ENCODE measurements at places on chromosomes 5 and 9.

- DNase-seq = no peak
Measured at GRCh38 chr9:18632632-18633403, 158.9 kb downstream of the ADAMTSL1 start.

GRCh38 chr5:73317523-73317922, 131.1 kb downstream of the FOXD1 start:
- no peak for DNase-seq

GRCh38 chr9:16029046-16029615, 476.3 kb downstream of the CCDC171 start:
- no peak for DNase-seq

DNA sequence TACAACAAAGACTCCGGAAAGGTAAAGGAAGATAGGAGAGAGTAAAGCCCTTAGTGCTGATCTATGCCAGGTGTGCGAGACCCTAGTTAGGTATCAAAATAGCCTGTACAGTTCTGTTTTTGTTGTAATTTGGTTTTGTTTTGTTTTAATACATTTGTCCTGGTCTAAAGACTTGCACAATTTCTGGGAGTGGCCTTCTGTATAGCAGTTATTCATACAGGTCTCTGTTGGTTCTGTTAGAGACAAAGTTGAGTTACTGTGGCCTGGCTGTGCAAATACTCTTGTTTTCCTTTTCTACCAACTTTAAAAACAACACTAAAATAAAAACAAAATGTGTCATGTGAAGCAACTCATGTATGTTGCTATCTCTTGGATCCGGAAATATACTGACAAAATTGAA, 163.6 kb downstream of the COMMD10 start:
- DNase-seq = no peak
